ENCODE measurements at places on chromosomes 3 and 15.

- no peak for DNase-seq
Measured at GRCh38 chr15:68612979-68613740, 34.4 kb downstream of the CORO2B start.

GRCh38 chr3:153087595-153088566 is 74.1 kb upstream of the RAP2B start:
- DNase-seq: peak; percentile 40

DNA sequence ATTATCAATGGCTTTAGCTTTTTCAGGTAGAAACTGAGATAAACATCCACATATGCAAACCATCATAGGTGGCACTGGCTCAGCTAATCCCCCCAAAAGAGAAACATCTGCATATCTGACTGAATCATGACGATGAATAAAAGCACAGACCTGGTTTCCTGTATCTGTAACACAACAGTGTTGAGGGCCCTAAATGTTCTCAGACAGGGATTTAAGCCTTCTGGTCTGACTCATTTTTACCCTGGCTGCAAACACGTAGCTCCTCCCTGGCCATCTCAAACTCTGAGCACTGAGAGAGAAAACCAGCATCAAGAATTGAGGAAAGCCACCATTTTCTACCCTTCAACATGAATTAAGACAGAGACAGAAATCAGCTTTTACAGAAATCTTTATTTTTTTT is 35.2 kb downstream of the GLB1 start:
- DNase-seq: no peak

DNA sequence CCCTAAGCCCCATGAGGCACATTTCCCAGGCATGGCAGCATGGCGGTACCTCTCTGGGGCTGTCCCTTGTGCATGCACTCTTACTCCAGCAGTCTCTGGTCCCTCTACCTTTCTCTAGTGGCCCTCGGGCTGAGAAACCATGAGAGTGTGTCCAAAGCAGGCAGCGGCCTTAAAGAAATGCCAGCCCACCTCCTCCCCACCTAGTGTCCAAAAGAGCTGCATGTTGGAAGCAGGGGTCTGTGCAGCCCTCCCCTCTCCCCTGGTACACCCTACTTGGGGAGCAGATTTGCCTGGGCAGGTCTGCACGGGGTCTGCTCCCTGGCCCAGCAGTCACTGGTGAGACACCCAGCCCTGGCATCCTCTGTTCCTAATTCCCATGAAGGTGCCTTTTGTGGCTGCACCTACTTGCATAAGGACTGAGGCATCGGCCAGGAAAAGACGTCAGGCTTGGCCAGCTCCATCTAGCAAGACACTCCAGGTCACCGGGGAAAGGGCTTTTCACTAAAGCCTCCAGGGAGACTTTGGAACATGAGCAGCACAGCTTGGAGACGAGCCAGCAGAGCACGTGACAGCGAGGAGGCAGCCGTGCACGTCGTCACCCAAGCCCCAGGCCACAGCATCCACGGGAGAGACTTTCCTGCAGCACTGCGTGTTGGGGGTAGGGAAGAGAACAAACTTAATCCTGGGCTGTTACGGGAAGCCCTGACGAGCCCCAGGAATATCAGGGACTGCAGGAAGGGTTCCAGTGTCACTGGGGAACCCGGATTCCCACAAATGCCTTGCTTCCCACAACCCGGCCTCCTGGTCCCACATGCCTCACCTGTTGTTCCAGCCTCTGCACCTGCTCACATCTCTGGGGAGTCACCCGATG is 38.8 kb downstream of the TM2D3 start:
- peak; percentile 92 for DNase-seq

DNA sequence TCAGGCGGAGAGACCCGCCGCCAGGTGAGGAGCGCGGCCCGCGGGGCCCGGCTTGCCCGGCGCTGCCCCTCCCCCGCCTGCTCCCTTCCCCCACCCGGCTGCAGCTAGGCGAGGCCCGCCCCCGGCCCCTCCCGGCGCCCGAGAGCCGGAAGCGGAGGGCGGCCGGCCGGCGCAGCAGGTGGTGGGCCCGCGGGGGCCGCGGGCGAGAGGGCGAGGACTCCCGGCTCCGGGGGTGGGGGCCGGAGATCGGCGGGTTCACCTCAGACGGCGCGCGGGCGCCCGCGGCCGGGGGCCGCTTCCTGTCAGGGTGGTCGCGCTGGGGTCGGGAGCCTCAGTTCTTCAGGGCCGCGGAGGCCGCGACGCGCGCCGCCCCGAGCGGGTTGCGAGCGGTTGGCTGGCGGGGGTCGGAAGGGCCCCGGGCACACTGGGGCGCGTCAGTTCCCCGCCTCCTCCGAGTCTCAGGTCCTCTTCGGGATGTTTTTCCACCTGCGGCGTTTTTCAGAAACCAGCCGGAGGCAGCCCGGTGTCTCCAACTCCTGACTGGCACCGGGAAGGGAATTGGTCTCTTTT is 395 bp downstream of the ZFAND6 start:
- peak; percentile 86 for DNase-seq

DNA sequence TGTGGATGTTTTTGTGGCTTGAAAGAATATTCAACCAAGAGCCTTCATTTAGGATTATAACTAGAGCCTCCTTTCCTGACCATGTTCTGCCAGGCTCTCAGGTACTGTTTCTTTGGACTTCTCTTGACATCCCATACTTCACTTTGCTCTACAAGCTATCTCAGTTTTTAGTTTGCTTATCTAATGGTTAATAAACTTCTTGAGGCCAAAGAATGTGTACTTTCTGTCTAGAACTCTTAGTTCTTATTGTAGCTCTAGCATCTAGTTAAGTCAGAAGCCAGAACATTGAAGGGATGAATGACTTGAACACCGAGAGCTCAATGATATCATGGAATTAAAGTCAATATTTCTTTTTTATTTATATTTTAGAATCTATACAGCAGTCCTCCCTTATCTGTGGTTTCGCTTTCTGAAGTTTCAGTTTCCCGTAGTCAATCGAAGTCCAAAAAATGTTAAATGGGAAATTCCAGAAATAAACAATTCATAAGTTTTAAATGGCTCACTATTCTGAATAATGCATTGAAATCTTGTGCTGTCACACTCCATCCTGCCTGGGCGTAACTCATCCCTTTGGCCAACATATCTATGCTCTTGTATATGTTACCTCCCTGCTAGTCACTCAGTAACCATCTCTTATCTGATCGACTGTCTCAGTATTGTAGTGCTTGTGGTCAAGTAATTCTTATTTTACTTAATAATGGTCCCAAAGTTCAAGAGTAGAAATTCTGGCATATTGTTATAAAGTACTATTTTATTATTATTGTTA is 368.6 kb upstream of the RBMS3 start:
- DNase-seq: no peak

DNA sequence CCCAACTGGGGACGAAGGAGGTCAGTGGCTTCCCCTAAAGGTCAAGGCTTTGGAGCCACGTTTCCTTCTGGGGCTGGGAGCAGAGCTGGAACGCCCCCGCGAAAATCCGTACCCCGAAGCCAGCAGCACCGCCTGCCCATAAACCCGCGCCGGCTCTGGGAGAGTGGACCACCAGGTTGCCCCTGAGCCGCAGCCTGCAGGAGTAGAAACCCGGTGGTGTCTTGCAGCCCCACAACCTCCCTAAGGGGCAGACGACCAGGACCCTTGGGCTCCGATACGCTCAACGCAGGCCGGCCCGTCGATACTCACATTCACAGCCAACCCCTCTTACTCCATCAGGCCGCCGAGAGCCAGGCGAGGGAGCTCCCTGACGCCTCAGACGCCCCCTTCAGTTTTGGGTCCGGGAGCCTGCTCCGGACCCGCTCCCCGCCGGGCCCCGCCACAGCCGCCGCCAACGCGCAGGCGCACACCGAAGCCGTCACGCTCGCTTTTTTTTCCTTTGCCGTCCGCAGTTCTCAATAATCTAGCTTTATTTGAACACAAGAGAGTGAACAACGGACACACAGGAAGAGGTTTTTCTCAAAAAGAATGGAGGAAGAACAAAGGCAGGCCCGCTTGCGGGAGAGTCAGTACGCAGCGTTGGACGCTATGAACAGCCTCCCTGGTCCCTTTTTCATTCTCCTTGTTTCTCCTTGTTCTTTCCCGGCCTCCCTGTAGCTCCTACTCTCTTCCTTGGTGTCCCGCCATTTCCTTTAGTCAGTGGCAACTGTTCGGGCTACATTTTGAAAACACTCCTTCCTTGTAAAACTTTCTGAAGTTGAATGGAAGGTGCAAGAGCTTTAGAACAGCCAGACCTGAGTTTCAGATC is at the start of gene ZNF106:
ZNF106 (minus strand) TSS at position 471 of the 868 bp plus-strand sequence. CDS start 18,852 bp downstream, outside the sequence.
- peak; percentile 90 for DNase-seq

DNA sequence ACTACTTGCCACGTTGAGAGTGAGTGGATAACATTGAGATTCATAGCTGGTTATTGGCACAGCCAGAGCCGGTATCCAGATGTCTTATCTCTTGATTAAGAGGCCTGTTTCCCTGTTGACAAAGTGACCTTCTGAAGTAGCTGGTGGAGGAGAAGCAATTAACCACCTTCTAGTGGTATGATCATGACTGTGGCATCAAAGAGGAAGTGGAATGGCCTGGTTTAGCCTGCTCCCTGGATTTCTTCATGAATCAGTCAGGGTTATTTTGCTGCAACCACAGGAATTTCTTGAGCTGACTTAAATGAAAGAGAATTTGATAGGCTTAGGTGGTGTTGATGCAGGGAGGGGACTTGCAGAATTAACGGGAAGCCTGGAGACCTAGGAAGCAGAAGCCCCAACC is 398.3 kb downstream of the MFSD1 start:
- no peak for DNase-seq

DNA sequence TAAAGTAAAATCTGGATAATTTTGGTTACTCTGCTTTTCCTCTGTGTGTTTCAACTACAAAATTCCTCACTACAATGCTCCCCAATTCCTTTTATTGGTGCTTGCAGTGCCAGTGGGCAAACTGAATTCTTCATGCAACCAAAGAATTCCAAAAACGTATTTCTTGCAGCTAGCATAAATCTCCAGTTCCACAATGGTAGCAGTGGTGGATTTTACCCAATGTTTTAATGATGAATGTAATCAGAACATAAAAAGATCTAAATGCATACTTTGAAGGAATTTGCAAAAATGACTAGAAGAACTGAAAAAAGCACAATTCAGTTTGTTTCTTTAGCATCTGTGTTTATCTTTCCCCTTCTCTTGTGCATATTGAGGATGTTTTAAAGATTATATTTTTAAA is 359.6 kb upstream of the TPRG1 start:
- no peak for DNase-seq
